ENCODE measurements at places on chromosomes 4 and X.

DNA sequence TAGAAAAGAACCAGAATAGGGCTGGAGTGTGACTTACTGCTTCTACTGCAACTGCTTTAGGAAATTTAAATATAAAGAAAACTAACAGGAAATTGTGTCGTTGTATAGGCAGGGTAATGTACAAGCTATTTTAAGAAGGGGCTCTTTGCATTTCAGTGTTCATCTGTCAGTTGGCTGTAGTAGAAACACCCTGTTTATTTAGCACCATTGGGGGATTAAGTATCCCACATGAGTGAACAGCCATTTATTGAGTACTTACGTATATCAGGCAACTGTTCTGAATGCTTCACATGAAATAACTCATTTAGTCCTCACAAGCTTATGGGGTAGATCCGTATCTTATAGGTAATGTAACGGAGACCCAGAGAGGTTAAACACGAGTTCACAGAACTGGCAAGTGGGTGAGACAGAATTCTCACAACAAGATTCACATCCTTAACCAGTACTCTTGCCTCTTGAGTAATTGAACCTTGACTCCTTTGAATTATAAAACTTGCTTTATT lies 23.9 kb downstream of the STIM2 start:
- DNase-seq, result no peak

DNA sequence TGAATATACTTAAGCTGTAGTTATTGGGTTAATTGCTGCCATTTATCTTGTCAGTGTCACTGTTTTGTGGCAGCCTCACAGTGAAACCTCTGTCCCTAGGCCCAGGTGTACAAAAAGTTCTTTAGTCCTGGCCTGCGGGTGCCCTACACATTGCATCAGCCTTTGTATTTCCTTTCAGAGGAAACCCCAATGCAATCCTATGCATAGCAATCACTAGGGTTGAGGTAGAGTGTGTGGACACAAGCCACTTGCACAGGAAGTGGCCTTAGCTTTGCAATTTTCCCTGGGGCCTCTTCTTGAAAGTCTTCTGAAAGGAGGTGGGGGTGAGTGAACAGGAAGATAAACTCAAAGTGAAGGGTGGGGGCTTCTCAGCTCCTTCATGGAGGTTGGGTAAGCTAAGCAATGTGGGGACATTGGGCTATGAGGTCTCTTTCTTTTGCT lies 27.8 kb downstream of the VSIG4 start:
- DNase-seq, result no peak

- no peak for DNase-seq
Measured at GRCh38 chr4:77177199-77177598, 20.2 kb downstream of the CCNG2 start.

- no peak for DNase-seq
Measured at GRCh38 chrX:105869701-105870100, 47.4 kb downstream of the NRK start.

GRCh38 chr4:139853309-139853708 lies 187.7 kb downstream of the MGST2 start:
- no peak for DNase-seq

DNA sequence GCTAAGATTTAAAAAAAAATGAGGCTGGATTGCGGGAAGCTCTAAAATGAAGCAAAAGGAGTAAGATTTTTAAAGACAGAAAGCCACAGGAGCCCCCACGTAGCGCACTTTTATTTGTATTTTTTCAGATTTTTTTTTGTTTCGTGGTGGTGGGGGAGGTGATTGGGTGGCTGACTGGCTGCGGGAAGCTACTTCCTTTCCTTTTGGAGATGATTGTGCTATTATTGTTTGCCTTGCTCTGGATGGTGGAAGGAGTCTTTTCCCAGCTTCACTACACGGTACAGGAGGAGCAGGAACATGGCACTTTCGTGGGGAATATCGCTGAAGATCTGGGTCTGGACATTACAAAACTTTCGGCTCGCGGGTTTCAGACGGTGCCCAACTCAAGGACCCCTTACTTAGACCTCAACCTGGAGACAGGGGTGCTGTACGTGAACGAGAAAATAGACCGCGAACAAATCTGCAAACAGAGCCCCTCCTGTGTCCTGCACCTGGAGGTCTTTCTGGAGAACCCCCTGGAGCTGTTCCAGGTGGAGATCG lies 908 bp downstream of the PCDH10 start:
- no peak for DNase-seq

DNA sequence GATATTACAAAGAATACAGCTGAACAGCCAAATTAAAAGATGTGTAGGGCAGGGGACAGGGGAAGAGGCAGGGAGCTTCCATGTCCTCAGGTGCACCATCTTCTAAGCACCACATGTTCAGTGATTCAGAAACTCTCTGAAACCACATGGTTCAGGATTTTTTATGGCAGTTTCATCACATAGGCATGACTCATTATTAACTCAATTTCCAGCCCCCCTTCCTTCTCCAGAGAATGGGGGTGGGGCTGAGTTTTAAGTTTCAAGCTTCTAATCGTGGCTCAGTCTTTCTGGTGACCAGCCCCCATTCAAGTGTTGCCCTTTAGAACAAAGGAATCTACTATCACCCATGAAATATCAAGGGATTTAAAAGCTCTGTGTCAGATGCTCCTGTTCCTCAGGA lies 317.8 kb upstream of the GALNT7 start:
- peak; percentile 83 for DNase-seq

DNA sequence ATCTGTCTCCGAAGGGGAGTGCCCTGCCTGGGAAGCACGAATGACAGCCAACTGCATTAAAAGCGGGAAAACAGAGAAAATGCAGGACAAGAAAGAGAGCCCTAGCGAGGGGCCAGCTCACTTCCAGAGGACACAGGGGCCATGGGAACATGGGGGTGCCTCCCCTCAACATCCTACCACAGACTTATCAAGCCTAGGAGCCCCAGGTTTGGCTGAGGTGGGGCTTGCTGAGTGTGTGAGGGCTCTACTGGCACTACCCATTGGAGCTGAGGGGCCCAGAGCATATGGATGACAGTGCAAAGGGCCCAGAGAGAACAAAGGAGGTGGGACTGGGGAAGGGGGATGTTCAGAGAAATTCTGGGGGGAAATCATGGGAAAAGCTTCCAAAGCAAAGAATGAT lies 101.8 kb downstream of the PJA1 start:
- no peak for DNase-seq

DNA sequence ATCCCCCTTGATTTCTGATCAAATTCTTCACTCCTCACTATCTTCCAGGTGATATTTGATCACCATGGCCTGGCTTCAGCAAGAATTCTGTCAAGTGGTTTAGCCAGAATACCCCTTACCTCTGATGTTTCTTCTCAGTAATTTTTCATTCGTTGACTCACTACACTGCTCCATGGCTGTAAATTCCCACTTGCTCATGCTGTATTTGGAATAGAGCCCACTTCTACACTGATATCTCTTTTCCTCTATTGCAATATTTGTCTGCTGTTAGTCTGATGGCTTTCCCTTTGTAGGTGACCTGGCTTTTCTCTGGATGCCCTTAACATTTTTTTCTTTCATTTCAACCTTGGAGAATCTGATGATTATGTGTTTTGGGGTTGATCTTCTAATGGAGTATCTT lies 73.9 kb upstream of the DIPK2B start:
- no peak for DNase-seq

GRCh38 chr4:176999935-177000543 lies 207.3 kb upstream of the VEGFC start:
- DNase-seq, result no peak

- DNase-seq, result peak; percentile 11
Measured at GRCh38 chrX:38654302-38654701, 93.0 kb downstream of the TSPAN7 start.

- DNase-seq, result no peak
Measured at GRCh38 chr4:52071791-52072546, 20.9 kb downstream of the SPATA18 start.

- peak; percentile 11 for DNase-seq
Measured at GRCh38 chrX:63686878-63687714, 97.9 kb downstream of the ARHGEF9 start.

- DNase-seq, result no peak
Measured at GRCh38 chrX:29581223-29581622, 634.1 kb upstream of the MAGEB2 start.

GRCh38 chrX:101079736-101080270 lies 1.1 kb downstream of the TMEM35A start:
- no peak for DNase-seq
